T-helper 22 cell (primary cell): ENCODE measurements at places on chromosomes 13 and 19.

- DNase-seq, result no peak
Observed at GRCh38 chr13:33251131-33251661, 34.4 kb downstream of the STARD13 start.

GRCh38 chr19:30745476-30745985 lies 373.3 kb downstream of the ZNF536 start:
- no peak for DNase-seq

DNA sequence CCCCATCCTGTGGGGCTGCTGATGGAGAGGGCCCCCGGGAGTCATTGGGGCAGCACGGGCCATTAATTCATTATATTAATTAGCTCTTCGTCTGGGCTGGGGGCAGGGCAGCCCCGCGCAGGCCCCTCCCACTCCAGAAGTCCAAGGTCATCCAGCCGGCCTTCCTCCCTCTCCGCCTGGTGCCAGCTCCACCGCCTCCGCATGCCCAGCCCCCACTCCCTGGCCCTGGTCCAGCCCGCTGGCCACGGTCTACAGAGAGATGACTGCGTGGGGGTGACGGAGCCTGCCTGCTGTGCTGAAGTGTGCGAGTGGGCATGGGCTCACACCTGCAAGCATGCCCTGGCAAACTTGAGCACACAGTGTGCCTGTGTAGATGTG lies 8.8 kb downstream of the IGLON5 start:
- no peak for DNase-seq

DNA sequence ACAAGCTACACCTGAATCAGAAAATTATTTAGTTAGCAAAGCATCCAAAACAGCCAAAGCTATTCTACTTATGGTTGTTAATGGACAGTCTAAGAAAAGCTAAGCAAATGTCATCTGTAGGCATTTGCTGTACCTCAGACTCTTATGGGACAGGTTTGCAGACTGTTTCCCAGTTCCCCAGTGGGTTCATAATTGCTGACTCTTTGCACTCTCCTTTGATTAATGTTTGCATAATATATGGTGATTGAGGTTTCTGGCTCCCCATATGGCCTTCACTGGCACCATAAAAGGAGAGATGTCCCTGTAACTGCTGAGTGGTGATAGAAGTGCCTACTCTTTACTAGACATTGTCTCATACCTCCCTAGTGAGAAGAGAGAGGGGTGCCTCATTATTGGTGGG lies 142.1 kb downstream of the GPC6 start:
- DNase-seq, result no peak

DNA sequence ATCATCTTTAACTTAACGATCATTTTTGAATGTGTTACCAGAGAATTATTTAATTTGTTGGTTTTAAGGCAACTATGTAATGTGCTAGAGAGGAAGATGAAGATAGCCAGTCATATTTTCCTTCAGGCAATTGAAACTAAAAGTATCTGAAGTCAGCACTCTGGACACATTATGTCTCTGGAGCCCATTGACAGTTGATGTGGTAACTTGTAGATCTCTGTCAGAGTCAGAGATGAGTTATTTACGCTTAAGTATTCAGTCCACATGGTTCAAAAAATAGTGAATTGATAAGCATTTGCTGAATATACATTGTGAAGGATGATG lies 2.1 kb downstream of the ZMYM2 start:
- DNase-seq, result no peak

GRCh38 chr13:53601113-53601512 lies 572.5 kb downstream of the OLFM4 start:
- DNase-seq, result no peak

DNA sequence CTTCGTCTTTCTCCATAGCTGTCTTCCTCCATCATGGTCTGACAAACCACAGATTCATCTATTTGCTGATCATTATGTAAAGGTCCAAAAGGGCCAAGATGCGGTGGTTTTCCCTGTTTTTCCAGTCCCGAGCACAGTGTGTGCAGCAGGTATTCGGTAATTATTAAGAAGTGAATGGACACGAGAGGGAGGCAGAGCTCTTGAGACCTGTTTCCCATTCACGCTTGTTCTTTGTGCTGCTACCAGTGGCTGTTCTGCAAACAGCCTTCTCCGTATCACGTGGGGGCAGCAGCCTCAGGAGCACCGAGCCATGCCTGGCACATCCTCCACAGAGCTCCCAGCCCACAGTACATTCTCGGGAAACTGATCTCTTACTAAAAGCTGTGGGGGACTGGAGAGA lies 50.3 kb downstream of the CCDC70 start:
- no peak for DNase-seq

- no peak for DNase-seq
Observed at GRCh38 chr13:28792992-28793391, 27.1 kb upstream of the MTUS2 start.

GRCh38 chr13:20353973-20354372 lies 121.9 kb upstream of the GJB6 start:
- DNase-seq, result no peak

- DNase-seq, result no peak
Observed at GRCh38 chr13:53255795-53256194, 227.2 kb downstream of the OLFM4 start.

DNA sequence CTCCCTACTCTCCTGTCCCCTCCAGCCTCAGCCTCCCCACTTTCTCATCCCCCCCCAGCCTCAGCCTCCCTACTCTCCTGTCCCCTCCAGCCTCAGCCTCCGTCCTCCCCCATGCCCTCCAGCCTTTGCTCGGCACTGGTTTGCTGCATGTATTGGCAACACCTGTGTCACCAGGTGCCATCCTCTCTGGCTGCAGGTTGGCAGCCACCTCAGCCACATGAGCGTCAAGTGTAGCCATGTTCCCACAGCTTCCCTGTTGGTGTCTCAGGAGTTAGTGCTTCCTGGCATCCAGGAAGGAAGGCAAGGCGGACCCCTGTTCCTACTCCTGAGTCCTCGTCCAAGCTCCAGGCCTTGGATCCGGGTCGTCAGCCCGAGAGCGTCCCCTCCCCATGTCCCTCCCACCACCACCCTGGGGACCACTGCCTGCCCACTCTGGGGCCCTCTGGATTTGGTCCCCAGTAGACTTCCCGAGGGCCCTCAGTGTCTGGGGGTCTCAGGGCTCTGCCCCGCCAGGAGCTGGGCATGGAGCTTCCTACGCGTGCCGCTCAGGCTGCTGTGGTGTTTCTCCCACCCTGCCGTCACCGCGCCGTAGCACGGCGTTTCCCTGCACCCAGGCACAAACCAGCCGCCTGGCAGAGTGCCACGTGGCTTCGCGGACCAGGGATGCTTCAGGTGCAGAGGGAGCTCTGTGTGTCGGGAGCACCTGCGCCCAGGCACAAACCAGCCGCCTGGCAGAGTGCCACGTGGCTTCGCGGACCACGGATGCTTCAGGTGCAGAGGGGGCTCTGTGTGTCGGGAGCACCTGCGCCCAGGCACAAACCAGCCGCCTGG lies 128.3 kb upstream of the MCF2L start:
- no peak for DNase-seq

- DNase-seq, result no peak
Observed at GRCh38 chr13:21817878-21818277, 147.0 kb downstream of the FGF9 start.

- DNase-seq, result no peak
Observed at GRCh38 chr13:43377973-43378372, 354.6 kb downstream of the DNAJC15 start.

- DNase-seq, result no peak
Observed at GRCh38 chr19:30090963-30091362, 148.9 kb downstream of the URI1 start.

- DNase-seq, result no peak
Observed at GRCh38 chr13:73228546-73228945, 169.7 kb downstream of the KLF5 start.

DNA sequence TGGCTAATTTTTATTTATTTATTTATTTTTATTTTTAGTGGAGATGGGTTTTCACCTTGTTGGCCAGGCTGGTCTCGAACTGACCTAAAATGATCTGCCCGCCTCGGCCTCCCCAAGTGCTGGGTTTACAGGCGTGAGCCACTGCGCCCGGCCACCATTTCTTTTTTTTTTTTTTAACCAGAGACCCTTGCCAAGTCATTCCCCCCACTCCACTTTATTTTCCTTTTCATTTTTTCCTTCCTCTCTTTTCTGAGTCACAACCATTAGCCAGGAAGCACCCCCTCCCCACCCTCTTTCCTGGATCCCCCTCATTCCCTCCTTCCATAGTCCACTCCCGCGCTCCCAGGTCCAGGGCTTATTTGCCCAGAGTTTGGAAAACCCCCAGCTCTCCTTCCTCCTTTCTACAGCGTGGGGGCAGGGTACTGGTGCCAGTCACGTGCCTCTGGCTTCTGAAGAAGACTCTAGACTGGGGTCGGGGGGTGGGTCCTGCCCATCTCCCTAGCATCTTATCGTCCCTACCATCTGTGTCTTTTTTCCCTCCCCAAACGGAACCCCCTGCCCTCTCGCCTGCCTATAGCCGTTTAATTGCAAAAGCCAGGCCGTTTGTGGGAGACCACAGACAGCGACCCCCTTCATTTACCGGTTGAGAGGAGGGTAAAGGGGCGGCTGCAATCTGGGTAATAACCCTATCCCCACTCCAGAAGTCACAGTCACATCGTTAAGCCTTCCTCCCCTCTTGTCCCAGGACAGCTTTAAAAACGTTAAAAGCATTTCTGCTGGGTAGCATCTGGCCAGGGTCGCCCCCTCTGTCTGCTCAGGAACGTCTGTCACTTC lies 1.1 kb upstream of the CALR start:
- no peak for DNase-seq

GRCh38 chr13:65064967-65065366 lies 2165.2 kb downstream of the PCDH9 start:
- no peak for DNase-seq
